ENCODE measurements at places on chromosomes 3 and 15.

- DNase-seq, result peak; percentile 72
These were observed 16.0 kb downstream of the ANKRD28 start for GRCh38 chr3:15781637-15782402.

DNA sequence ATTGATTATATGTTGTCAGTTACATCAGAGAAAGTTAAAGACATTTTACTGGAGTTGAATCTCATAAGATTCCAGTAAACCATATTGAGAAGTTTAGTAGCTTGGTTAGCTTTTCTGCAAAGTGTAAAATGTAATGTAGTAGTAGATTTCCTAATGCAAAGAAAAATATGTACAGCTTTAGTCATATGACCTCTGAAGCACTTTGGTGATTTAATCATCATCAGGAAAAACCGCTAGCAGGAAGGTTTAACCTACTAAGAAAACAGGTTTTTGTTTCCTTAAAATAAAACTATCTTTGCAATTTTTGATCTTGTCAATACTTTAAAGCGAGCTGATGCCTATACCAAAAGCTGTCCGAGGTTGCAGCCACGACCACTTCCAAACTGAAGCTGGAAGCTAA, 364.6 kb upstream of the ZNF385D start:
- no peak for DNase-seq

GRCh38 chr15:101521591-101521990, 32.1 kb upstream of the PCSK6 start:
- DNase-seq, result no peak

GRCh38 chr3:48299746-48300712, 33.4 kb downstream of the SPINK8 start:
- DNase-seq, result no peak

DNA sequence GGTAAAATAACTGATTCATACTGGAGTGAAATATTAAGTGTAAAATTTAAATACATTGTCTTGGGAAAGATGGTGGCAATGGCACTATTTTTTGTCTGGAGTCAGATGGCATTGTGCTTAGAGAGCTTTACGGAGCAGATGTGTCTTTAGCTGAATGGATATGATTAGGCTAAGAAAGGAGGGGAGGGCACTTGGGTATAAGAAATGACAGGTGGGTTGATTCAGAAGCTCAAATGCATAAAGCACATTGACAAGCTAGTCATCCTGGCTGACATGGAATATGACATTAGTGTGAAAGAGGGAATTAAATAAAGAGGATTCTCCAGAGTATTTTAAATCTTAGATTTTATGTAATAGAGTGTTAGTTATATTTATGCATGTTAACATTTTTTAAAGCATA, 570.1 kb upstream of the CBLB start:
- DNase-seq, result no peak

- no peak for DNase-seq
These were observed 297.3 kb downstream of the GABRB3 start for GRCh38 chr15:26475554-26475953.

DNA sequence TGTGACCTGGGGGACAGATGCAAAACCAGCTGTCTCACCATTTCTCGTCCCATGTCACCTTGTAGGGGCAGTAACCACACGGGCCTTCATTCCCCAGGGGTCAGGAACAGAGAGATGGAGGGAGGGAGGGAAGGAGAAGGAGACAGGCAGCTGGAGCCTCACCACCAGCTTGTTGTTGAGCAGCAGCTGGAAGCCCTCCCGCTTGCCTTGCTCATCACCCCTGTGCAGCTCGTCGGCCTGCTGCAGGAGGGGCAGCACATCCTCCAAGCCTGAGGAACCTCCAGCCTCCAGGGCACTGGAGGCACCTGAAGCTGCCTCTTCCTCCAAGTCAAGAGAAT, 10.3 kb downstream of the RMDN3 start:
- DNase-seq, result peak; percentile 55

- DNase-seq, result no peak
These were observed 16.4 kb downstream of the KLF13 start for GRCh38 chr15:31342781-31343626.

GRCh38 chr15:75023872-75024636, 664 bp downstream of the PPCDC start:
- peak; percentile 60 for DNase-seq

GRCh38 chr15:66497502-66498455, at the start of gene SNAPC5:
Gene SNAPC5, minus strand, starts transcription at chr15:66497762. Its CDS starts 31 bp downstream, at chr15:66497731.
- DNase-seq, result peak; percentile 90

GRCh38 chr3:170257145-170257544, 34.9 kb downstream of the PRKCI start:
- DNase-seq, result no peak

DNA sequence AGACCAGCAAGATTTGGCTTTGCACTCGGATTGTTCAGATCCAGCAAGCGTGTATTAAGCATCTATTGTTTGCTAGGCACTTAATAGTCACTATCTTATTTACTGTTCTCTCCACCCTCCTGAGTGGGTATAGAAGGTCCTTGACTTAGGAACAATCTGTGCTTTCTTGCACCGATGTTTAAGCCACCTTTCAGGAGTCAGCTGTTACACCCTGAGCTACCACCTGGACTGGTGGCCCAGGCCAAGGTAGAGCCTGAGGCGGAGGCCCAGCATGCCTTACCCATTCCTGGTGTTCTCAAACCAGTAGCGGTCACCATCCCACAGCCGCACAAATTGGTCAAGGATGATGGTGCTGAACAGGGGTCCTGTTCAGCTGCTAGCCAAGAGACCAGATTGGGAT, 10.0 kb downstream of the DUOX1 start:
- no peak for DNase-seq

DNA sequence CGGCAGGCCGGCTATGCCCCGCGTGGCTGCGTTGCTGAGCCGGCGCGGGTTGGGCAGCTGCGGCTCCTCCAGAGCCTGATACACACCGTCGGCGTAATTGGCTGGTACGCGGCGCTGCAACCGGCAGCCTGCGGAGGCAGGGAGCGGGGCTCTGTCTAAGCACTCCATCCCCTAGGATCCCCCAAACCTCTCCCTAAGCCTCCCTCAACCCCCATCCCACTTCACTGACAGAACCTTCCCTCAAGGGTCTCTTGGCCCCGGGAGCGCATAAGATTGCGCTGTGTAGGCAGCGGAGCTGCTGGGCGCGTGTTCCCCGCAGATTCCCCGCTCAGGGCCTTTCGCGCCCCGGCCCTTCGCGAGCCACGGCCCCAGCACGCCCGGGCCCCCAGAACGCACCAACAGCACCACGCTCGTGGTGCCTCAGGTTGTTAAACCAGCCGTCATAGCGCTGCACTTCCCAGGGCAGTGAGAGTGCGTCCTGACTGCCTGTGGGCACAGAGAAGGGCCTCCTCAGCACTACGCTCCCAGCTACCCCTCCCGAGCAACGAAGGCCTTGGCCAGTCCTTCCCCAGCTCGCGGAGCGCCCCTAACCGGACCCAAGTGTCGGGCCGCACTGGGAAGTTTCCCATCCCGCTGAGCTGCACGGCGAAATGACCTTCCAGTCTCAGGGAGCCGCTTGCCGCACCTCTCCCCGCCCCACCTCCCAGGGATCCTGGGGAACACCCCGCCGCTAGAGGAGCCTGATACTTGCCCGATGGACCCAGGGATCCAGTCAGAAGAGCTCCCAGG, 1.2 kb downstream of the DUOX2 start:
- no peak for DNase-seq

DNA sequence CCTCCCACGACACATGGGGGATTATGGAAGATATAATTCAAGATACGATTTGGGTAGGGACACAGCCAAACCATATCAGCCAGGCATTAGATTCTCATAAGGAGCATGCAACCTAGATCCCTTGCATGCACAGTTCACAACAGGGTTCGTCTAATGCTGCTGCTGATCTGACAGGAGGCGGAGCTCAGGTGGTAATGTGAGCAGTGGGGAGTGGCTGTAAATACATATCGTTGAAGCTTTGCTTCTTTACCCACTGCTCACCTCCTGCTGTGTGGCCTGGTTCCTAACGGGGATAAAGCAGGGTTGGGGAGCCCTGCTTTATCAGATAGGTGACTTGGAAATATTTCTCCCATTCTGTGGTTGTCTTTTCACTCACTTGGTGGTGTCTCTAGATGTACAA, 14.8 kb downstream of the DOCK3 start:
- no peak for DNase-seq

GRCh38 chr3:112873632-112874031, 27.0 kb upstream of the CD200R1L start:
- no peak for DNase-seq

DNA sequence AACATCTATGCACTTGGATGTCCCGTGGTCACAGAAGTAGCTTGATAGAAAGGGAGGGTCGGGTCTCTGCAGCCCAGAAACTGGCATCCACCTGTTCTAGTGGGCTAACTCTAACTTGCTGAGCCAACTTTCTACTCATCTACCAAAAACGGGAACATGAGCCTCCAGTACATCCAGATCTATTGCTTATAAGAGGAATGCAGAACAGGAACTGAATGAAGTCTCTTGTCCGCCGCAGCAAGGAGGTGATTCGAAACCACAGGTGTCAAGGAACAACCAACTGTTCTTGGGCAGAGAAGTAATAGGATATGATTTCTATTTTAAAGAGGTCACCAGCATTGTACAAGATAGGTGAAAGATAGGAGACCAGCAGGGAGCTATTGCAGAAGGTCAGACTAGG, 17.9 kb downstream of the TERC start:
- no peak for DNase-seq

DNA sequence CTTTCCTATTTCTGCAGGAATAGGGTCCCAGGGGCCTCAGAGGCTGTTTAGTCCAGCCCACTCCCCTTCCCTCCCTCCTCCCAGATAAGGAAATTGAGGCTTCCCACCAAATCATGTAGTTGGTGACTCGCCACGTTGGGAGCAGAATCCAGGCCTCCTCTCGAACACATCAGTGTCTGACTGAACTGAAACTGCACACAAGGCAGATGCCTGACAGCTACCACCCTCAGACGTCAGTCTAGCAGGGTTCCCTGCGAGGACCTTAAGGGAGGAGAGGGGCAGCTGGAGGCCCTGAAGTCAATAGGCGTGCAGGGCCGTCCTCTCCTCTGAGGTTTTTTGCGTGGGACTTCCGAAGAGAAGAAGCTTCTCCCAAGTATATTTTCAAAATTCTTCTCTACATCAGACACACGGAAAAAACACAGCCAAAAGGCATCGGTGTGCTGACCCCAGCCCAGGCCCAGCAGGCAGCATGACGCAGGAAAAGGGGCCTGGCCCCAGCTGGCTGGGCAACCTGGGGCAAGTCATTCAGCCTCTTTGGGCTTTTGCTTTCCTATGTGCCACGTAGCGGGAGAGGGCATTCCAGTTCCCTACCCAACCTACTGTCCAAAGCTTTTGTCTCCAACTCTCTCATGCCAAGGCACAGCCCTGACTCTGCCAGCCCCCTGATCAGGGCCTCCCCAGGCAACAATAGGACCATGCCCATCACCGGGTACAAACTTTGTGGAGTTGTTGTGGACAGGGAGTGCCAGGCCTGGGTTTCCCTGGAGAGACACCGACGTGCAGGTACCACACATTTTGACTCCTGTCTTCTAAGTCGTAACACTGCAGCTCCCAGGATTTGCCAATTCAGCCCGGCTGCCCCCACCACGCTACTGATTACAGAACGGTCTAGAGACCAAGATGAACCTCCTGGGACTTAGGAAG, 283.1 kb downstream of the XXYLT1 start:
- DNase-seq, result no peak

DNA sequence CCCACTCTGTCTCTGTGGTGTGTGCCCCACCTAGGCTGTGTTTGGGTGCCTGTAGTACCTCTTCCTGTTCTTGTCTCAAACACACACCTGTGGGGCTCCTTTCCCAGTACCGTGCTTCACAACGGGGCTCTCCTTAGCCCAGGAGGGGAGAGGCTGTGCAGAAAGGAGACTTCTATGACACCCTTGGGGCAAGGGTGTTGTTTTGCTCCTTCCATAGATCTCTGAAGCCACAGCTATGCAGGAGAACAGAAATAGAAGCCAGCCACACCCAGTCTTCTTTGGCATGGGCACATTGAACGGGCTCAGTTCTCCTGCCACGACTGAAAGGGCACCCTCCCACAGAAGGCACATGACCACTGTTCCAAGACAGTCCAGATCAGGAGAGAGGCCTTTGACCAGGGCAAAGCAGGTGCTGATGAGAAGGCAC, 74.3 kb downstream of the LIPC start:
- DNase-seq, result no peak

- DNase-seq, result no peak
These were observed 17.9 kb upstream of the SATB1 start for GRCh38 chr3:18442756-18443664.

DNA sequence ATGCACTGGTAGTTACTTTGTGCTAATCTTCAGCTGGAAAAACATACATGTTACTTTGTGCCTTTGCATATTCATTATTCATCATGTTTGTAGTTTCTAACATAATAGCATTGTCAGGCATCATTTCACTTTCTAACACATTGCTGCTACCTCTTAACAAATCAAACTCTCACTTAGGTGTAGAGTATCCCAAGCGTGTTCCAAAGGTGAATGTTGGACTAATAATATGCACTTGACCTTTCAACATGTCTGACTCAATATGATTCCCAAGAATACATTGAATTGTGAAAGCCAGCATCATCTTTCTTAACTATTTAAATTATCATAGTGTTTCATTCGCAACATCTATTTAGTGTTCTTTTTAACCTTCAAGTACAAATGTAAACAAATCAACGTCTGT, 211.6 kb downstream of the BBX start:
- no peak for DNase-seq

GRCh38 chr15:45117308-45118130, 3.4 kb downstream of the DUOXA2 start:
- DNase-seq, result no peak

DNA sequence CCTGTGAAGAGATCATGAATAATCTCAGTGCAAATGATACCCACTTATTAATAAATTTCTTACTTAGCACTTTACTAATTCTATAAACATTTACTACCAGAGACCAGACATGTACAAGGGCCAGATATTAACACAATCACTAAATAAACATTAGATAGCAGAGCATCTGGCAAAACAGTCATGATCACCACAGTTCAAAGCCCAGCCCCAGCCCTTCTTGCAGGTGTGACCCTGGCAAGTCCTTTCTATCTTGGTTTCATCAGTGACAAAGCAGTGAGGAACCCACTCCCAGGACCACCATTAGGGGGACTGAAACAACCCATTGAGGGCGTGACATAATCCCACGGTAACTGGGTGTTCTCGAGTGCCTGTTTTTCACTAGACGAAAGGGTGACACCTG, 11.6 kb downstream of the ZXDC start:
- DNase-seq, result no peak

DNA sequence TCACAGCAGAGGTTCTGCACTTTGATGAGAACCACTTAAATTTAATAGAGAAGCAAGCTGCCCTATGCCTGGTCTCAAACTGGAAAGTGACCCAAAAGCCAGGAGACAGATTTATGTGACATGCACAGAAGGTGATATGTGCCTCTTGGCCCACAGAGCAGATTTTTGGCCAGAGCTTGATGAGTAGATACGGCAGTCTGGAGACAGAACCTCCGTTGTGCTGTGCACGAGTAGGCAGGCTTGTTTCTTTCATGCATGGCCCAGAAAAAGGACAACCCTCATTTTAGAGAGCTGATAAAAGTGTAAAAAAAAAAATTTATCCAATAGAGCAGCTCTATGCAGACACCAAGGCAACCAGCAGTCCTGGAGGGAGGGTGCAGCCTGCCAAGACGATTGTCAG, 423.1 kb downstream of the CNTN6 start:
- no peak for DNase-seq

Data from LHCN-M2 (cell line).